ENCODE measurements at places on chromosomes 5 and 9.
A peak's percentile ranks its signal among the peaks of the same experiment; 100 is the strongest.

- DNase-seq = no peak
Measured at GRCh38 chr5:156835905-156836304, 14.2 kb upstream of the PPP1R2B start.

DNA sequence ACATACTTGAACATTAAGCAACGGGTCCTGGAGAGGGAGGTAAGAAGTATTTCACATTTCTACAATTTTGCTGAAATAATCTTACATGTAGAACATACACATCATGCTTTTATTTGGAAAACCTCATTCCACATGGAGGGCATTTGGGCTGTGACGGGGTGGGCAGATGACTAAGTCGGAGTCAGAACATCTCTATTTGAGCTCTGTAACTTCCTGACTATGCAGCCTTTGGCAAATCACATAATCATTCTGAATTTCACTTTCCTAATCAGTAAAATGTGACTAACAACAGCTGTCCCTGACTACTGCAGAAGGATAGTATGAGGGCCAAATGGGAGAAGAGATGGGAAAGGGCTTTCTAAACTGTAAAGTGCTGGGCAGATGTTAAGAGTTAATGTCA lies 17.1 kb upstream of the IL6ST start:
- peak; percentile 92 for DNase-seq

GRCh38 chr5:170418736-170419135 lies 29.6 kb upstream of the KCNMB1 start:
- no peak for DNase-seq

DNA sequence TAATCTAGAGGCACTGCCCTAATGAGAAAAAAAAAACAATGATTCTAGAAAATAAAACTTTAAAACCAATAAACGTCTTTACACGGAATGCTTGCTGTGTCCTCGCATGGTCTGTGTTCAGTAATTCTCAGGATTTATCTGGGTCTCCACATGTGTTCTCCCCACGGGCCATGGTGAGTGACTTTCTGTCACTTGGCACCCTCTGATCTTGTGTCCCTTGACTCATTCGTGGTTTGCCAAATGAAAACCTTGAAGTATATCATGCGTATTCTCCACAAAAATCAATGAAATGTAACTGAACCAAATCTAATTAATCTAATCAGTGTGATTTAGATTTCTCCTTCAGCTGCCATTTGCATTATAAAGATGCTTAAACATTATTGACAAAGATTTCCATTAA lies 48.0 kb downstream of the UBE2QL1 start:
- no peak for DNase-seq

DNA sequence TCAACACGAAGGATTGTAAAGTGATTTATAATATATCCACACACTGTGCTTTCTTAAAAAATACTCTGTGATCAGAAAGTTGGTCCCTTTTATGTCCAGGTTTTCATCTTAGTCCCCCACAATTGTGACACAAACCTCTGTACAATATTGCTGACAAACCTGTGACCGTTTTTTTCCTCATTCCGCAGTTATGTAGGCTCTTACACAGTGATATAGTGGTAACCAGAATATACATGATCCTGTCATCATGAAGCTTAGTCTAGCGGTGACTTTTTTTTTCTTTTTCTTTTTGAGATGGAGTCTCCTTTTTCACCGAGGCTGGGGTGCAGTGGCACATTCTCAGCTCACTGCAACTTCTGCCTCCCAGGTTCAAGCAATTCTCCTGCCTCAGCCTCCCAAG lies 8.7 kb downstream of the ANP32B start:
- DNase-seq = no peak

- DNase-seq = no peak
Measured at GRCh38 chr9:7967093-7967827, 167.7 kb upstream of the DMAC1 start.

All from AG10803 (cell line).